ENCODE measurements at places on chromosomes 1 and 21.

- DNase-seq = no peak
Observed at GRCh38 chr1:15411593-15412137, 2.0 kb downstream of the EFHD2 start.

DNA sequence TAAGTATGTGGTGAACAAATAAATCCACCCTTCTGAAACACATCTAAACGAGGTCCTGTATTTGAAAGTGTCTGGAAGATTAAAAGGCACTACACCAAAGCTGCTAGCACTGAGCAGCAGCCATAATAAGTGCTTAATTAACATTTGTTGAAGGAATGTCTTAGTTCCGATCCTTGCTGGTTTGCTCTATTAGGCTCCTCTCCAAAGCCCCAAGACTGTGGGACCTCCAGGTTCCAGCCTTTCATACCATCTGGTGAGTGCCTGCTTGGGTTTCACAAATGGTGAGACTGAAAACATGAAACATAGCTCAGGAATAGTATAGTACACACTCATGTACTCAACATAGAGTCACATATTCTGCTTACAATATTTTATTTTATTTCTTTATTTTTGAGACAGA, 640 bp upstream of the CYP2J2 start:
- DNase-seq = no peak

DNA sequence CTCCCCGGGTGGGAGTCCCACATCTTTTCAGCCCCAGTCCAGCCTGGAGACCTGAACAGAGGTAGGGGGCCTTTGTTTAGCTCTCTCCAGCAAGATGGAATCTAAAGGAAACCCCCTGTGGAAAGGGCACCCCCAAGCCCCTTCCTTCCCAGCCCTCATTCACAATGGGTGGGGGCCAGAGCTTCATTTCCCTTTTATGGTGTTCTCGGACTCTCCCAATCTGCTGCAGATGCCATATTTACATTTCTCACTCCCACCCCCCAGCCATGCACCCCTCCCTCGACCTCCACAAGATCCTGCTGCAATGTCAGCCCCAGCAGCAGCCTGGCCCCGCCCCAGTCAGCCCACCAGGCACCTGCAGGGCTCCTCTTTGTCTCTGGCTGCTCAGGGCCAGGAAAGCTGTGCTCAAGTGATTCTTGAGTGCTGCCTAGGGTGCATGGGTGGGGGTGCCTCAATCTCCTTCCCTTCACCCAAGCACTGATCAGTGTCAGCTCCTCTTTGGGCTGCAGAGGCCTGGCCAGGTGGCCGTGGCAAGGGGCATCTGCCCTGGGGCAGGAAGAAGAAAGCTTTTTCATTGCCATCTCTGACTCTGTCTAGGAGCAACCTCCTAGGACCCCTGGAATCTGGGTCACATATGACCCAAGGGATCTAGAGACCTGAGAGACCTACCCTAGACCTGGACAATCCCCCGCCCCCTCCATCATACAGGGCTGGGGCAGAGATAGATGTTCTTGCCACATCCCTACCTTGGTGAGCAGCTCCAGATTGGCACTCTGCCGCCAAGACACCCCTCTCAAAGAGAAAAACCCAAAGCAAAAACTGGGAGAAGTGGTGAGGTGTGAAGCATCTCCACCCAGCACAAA, 1.7 kb downstream of the KIF21B start:
- DNase-seq = no peak

DNA sequence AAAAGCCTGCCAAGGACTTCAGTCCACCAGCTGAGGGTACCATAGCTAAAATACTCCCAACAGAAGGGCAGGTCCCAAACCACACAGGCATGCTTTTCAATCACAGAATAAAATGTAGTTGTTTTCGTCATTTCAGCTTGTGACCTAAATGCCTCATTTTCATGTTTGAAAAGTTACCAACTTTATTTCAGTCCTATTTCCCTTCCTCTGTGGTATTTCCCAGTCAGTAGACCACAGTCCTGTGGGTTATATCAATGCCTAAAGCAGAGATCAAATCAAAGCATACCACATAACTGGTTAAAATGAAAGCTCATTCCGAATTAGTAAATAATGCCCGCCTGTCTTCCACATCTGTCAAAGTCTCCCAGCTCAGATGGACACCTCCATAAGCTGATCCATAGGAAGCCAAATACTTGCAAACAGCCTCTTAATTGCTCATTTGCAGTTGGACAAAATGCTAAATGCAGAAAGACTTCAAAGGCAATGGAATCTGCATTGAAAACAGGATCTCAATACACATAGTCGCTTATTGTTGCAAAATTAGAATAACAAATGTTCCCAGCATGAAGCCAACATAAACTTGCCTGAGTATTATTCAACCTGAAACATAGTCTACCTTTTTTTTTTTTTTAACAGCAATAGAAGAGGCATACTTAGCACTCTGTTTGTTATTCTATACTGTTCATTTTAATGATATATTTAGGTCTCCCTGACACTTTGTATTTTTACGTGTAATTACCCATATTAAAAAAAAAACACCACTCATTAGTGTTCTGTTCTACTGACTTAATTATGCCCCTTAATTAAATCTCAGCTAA, 53.9 kb downstream of the NR5A2 start:
- no peak for DNase-seq

DNA sequence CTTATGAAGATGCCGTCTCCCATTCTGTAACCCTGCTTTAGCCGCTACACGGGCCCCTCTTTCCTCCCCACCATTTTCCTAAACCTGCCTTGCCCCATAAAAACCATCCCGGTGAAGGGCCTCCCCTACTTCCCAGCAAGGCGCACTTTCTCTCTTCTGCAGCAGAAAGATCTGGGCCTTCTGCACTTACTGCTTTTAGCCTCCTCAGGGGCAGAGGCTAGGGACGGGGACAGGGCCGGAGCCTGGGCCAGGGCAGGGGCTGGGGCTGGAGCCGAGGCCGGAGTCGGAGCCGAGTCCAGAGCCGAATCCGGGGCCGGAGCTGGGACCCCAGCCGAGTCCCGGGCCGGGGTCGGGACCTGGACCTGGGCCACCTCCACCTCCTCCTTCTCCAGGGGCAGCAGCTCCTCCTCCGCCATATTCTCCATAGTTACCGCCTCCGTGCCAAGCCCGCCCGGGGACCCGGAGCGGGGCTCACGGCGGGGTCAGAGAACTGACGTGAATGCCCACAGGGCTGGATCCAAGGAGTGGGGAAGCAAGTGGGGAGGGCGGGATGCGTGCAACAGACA, 382 bp downstream of the TRMT1L start:
- DNase-seq = no peak

- no peak for DNase-seq
Observed at GRCh38 chr21:39882151-39882838, 15.1 kb downstream of the PCP4 start.

GRCh38 chr1:115505148-115505571, 136.6 kb upstream of the VANGL1 start:
- DNase-seq = no peak

DNA sequence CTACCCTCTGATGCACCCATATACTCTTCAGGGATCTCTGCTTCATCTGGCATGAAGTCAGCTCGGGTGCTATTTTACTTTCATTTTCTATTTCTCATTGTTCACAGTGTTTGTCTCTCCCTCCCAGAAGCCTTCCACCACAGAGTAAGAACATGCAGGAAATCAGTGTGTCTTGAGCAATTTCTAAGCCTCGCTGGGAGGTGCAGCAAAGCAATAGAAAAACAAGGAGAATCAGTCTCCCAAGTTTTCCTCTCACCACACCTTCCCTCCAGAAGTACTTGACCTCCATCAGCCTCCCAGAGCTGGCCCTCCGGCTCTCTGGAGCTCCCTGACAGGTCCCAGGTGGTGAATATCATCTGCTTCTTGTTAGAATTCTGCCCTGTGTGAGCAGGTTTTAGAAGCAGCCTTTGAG, 594.7 kb upstream of the CAMK1G start:
- no peak for DNase-seq

GRCh38 chr1:224675590-224675989, 59.5 kb downstream of the CNIH3 start:
- no peak for DNase-seq

DNA sequence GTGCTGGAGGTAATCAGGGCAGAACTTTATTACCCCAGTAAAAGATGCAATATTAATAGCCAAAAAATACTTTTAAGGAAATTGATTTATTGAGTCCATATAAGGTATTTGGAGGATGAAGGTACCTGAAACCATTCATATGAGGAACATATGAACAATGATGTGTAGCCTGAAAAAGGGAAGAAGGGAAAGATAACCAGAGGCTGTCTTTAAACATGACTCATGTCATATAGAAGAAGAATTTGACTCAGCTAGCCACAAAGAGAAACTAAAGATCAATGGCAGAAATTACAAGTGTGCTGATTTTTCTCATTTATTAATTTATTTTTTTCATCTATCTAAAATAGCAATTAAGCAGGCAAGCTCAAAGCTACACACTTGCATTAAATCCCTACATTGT, 136.2 kb upstream of the DUSP10 start:
- DNase-seq = no peak

GRCh38 chr1:182589931-182590330, 875 bp upstream of the RNASEL start:
- no peak for DNase-seq

- DNase-seq = no peak
Observed at GRCh38 chr1:48230236-48230635, 7.7 kb downstream of the SLC5A9 start.

GRCh38 chr1:166836733-166837132, 2.5 kb upstream of the POGK start:
- DNase-seq = no peak

DNA sequence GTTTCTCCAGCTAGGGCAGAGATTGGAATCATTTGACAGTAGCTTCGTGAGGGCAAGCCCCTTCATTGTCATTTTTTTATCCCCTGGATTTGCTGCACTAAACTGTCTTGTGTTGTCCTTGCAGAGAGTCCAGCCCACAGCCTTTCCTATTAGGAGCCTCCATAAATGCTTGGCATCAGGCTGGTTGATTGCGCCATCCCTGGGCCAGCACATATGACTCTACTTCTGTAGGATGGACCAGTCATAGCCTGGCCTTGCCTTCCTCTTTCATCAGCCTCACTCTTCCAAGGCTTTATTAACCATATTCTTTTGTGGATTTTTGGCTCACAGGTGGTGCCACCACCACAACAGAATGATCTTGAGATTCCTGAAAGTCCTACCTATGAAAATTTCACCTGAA, 31.4 kb downstream of the LY9 start:
- DNase-seq = no peak

GRCh38 chr1:6157132-6157527, 23.0 kb downstream of the CHD5 start:
- DNase-seq = no peak

DNA sequence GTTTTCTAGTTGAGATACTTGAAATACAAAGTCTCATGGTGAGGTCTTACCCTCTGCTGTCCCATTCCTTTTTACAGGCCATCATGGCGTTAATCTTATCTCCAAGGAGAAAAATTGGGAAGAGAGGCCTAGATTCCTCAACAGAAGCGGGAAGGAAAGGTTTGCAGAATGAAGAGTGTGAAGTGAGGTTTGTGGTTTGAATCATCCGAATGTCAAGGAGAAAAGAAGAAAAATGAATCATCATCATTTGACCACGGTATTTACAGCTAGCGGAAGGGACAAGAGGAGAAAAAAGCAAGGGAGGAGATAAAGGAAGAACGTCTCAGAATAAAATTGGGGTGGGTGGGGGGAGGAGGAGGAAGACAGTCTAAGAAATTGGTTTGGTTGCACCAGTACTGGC, 935 bp upstream of the COG2 start:
- DNase-seq = no peak

DNA sequence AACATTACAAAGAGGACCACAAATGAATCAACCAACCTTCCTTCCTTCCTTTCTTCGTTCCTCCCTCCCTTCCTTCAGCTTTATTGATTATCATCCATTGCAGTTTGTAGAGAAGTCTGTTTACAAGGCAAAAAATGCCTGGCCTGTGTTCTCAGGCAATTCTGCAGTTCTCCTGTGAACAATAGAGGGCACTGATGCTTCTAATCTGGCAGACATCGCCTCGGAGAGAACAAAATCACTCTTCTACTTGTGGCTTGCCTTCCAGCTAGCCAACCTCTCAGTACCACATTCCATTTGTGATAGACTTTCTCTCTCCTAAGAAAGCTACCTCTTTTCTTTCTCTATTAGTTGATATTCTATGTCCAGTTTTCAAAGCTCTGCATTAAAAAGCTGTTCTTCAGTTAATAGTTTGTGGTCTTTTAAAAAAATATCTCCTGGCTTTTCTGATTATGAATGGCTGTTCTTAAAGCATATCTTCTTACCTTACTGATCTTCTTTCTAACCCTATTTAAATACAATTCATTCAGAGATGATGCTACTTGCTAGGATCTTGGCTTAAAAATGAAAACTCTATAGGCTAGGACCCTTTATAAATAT, 26.9 kb upstream of the ESRRG start:
- no peak for DNase-seq

- no peak for DNase-seq
Observed at GRCh38 chr1:107843989-107844388, 121.0 kb downstream of the VAV3 start.

DNA sequence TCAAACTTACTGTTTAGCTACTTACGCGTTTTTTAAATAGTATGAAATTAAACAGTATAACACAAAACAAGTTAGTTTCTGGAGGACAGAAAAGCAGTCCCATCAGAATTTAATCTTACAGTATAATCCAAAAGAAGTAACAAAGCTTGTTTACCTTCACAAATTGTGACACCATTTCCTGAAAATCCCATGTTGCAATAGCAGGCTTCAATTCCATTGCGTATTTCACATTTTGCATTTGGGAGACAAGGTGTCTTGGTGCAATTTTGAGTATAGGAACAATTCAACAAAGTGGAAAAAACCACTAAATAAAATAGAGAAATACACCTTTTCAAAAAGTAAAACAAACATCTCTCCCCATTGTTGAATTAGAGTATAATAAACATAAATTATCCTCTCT, 1.6 kb downstream of the ADGRL4 start:
- no peak for DNase-seq

GRCh38 chr1:218809625-218810024, 364.1 kb upstream of the LYPLAL1 start:
- DNase-seq = no peak

- DNase-seq = no peak
Observed at GRCh38 chr1:237814319-237814924, 76.3 kb downstream of the ZP4 start.

DNA sequence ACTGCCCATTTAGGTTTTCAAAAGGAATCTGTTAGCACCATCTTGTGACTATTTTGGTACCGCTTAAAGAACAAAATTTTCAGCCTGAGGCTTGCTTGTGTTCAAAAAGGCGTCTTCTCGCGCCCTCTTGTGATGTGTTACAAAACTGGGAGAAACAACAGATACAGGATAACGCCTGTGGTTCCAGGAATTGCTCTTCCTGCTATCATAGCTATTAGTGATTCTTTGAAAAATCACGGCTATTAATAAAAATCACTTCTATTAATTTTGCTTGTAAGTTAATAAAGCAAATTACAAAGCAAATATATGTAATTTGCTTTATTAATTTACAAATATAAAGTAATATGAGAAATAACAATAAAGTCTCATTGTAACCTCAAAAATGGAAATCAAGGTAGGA, 82.2 kb upstream of the ABCD3 start:
- no peak for DNase-seq

DNA sequence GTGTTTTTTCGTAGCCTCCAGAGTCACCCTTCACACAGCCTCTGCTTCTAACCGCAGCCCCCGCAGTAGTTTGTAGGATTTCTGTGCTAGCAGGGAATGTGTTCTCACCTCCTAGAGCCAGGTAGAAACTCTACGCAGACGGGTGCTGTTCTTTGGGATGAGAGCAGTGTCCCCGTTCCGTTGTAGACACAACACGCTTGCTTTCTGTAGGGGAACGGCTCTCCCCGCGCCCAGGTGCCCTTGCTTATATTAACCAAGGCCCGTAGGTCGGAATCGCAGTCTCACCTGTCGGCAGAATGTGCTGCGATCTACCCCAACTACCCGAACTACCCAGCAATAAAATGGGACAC, 111.8 kb upstream of the NBPF11 start:
- DNase-seq = peak; percentile 14

- DNase-seq = no peak
Observed at GRCh38 chr1:110262846-110263631, 52.9 kb downstream of the KCNC4 start.

Measured in activated T-cell treated with anti-CD3 and anti-CD28 coated beads, Interleukin-2, amount 50 U/mL, for 4 hours (primary cell).